ENCODE measurements at places on chromosomes 7 and 10.

DNA sequence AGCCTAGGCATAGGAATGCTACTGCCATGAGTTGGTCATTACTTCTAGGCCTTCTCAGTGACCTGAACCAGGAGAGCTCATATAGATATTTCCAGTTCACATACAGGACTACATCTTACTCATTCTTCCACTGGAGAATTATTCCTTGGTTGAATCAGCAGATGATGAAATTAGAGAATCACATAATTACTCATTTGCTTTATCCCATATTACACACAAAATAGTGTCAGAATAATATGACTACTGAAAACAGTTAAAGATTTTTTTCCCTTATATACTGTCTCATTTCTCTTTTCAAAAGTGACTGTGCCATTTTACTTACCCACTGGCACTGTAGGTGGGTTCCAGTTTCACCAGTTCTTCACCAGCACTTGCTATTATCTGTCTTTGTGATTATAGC is 18.5 kb downstream of the BMS1 start:
- DNase-seq = no peak

GRCh38 chr7:11428877-11429581 is 403.0 kb downstream of the THSD7A start:
- DNase-seq = no peak

GRCh38 chr10:5480162-5480941 is 19.0 kb downstream of the CALML5 start:
- DNase-seq = no peak

- no peak for DNase-seq
These were observed 209.7 kb upstream of the TMEM196 start for GRCh38 chr7:19982841-19983835.

GRCh38 chr10:17585016-17585415 is 32.2 kb downstream of the HACD1 start:
- DNase-seq = no peak

DNA sequence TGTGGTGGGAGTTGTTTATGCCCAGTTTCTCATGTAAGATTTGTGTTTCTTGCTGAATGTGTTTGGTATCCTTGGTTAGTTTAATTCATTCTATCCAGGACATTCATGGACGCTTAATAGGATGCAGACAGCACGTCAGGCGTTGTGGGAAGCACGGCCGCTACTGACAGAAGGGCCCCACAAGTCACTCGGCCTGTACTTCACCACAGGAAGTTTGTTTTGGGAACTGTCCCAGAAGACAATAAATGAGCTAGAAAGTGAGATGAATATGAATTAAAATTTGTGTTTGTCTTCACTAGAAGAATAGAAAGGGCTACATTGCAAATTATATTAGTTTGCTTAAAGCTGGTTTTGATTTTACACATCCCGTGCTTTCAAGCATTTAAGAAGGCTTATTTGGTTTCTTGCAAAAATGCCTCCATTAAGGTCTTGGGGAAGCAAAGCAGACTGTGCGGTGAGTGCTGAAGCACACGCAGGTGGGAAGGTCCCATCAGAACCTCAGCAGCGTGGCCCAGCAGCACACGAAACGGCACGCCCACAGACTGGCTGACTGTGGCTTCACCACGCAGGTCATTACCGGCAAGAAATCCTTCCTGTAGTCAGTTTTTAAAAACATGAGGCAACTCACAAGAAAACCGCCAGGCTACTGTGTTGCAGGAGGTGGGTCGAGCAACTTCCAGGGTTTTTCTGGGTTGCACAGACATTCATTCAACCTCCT is 74.1 kb downstream of the VIPR2 start:
- no peak for DNase-seq

DNA sequence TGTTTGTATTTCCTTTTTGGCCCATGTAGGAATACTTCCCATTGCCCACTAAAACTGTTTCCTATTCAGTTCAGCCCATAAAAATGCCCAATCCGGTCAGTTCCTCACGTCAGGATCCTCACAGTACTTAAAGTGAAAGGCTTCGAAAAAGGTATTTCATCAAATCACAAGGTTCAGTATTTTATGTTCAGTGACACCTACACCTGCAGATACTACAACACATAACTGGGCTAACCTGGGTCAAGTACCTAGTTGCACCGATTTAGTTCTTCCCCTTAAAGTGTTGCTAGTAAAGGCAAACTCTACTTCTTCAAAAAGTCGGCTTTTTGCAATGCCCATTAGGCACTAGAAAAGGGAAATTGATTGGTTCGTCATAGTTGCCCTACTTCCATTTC is 1.1 kb downstream of the SNX13 start:
- no peak for DNase-seq

DNA sequence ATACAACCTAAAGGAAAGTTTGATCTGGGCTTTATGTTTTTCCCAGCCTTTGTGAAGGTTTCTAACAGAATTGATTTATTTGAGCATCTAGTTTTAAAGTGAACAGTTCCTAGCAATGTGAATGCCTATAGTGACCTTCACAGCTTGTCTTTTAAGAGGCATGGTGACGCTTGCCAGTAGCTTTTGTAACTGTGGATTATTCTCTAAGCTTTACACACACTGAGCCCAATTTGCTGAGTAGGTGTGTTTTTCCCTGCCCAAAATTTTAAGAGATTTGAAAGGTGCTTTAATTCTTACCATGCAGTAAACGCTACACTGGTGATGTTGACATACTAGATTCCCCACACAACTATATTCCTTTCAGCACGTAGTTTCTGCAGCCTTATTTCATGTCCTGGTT is 420.2 kb upstream of the AKR1E2 start:
- DNase-seq = no peak

DNA sequence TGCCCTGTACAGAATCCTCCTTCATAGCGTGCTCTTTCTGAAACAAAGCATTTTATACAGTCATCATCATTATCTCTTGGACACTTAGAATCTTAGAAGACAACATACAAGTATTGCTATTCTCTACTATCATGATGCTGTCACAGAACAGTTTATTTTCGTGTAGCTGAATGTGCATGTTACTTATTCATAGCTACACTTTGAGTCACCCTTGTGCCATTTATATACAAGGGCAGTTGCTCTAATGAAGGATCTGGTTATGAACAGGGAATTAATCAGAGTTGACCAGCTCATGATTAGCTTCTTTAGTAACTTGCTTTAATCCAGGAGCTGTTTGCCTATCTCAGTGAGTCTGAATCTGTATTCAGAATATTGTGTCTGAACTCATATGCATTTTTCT is 11.2 kb downstream of the CASP2 start:
- DNase-seq = no peak

DNA sequence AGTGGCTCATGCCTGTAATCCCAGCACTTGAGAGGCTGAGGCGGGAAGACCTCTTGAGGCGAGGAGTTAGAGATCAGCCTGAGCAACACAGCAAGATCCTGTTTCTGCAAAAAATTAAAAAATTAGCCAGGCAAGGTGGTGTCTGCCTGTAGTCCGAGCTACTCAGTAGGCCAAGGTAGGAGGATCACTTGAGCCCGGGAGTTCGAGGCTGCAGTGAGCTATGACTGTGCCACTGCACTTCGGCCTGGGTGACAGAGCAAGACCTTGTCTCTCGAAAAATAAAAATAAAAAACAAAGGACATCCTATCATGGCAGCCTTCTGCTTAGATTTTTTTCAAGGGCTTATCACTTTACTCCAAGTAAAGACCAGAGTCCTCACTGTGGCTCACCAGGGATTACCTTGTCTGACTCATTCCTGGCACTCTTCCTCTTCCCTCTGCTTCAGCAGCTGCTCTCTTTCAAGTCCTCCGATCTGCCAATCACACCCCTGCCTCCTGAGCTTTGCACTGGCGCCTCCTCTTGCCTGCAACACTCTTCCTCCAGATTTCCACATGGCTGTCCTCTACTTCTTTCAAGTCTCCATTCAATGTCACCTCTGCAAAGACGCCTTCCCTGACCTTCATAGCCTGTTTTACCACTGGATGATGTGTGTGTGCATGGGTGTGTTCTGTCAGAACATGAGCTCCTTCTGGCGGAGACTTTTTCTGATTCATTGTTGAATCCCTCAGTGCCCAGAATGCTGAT is 7.7 kb downstream of the PRTFDC1 start:
- DNase-seq = no peak

GRCh38 chr10:122559228-122559627 is 1.3 kb upstream of the DMBT1 start:
- DNase-seq = no peak

DNA sequence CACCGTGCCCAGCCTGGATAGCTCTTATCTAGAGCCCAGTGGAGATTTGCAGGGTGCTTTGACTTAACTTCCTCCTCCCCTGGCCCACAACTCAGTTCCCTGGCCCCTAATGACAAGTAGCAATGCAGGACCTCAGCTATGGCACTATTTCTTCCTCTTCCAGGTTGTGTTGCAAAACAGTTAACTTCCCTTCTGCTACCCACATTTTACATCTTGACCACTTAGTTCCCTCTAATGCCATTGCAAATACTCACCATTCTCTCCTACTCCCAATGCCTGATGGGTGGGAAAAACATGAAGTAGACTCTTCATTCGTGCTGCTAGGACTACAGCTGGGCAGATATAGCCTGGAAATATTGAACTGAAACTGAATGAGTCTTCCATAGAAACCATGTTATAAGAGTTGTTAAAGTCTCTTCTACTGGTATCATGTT is 39.1 kb upstream of the FGL2 start:
- no peak for DNase-seq

GRCh38 chr7:155277385-155277994 is 20.2 kb upstream of the INSIG1 start:
- DNase-seq = no peak

DNA sequence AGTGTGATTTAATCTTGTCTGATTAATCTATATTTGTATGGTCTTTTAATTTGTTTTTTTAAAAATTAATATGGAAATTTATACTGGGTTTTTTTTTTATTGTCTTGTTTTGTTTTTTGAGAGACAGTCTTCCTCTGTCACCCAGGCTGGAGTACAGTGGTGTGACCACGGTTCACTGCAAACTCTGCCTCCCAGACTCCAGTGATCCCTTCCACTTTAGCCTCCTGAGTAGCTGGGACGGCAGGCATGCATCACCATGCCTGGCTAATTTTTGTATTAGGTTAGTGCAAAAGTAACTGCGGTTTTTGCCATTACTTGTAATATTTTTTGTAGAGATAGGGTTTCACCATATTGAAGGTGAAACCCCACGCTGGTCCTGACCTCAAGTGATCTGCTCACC is 73.1 kb downstream of the TET1 start:
- no peak for DNase-seq

- no peak for DNase-seq
These were observed 102.4 kb upstream of the GJD4 start for GRCh38 chr10:35502692-35503091.

DNA sequence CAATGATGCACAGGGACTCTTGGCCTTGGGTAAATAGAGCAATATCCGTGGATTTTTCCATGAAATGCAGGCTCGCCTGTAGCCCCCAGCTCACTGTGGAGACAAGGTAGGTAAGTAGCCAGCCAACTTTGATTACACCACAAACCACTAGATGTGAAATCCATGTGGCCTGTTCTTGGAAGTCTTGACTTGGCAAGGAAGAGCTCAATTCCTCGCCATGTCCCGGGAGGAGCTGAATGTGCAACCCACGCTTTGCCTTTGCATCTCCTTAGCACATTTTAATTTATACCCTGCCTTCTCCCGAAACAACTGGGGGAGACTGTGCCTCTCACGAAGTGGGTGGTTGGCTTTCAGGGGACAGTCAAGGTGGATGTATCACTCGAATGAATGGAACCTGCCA is 347.7 kb upstream of the MKI67 start:
- DNase-seq = no peak

DNA sequence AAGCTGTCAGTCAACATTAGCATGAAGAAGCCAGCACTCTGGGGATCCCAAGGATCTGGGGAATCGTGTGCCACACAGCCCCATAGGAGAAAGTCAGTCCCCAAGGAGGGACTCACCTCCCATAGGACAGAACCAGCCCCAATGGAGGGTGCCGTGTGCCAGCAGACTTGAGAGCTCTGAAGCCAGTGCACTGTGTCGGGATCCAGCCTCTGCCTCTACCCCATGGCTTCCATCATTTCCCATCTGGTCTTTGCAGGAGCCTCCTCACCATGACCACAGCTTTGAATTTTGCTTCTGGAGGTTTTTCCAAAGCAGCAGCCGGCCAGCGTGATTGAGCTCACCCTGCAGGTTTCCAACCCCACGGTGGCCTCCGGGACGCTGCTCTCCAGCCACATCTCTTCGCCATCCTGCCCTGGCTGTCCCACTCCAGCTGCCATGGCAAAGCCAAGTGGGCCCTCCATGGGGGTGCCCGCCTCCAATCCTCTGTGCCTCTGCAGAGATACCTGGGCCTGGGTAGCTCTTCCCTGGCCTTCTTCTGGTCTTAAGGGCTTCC is 171.8 kb upstream of the SHH start:
- DNase-seq = no peak

GRCh38 chr7:102404005-102404861 is 8.1 kb downstream of the PRKRIP1 start:
- no peak for DNase-seq

- no peak for DNase-seq
These were observed 28.3 kb upstream of the CREB5 start for GRCh38 chr7:28383975-28384374.

- DNase-seq = peak; percentile 47
These were observed 18.2 kb downstream of the MYOF start for GRCh38 chr10:93463723-93464476.

- no peak for DNase-seq
These were observed 65.5 kb upstream of the GATA3 start for GRCh38 chr10:7988989-7989388.

- no peak for DNase-seq
These were observed 12.0 kb downstream of the SGCE start for GRCh38 chr7:94643771-94644545.

- DNase-seq = no peak
These were observed 19.4 kb upstream of the RALA start for GRCh38 chr7:39603924-39604323.

DNA sequence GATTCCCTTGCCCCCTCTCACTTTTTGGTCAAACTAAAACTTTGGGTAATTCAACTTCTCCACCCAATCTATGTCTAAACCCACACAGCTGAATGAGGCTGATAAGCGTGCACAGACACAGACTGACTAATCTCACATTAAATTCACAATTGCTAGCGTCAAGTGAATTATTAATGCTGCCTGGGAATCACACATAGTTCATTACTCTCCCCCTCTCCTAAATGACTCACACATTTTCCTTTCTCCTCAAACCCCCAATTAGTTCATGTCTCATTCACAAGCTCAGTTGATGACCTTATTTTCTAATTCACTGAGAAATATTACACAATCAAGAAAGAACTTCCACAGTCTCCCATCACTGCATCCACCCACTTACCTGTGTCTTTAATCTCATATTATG is 14.5 kb downstream of the KLF14 start:
- no peak for DNase-seq

- no peak for DNase-seq
These were observed 181.9 kb upstream of the TCERG1L start for GRCh38 chr10:131493432-131493831.

GRCh38 chr10:81251457-81252115 is 623.4 kb upstream of the NRG3 start:
- DNase-seq = no peak

- DNase-seq = no peak
These were observed 758 bp downstream of the TMEM168 start for GRCh38 chr7:112789453-112789816.

GRCh38 chr7:50699143-50699542 is 83.6 kb downstream of the GRB10 start:
- no peak for DNase-seq

Data from GM04503 (cell line).